NCI-H82 (cell line): ENCODE measurements at places on chromosomes 7 and 10.

GRCh38 chr7:6398943-6399342, 48.8 kb downstream of the DAGLB start:
- no peak for DNase-seq

- DNase-seq: no peak
These were observed 68.2 kb upstream of the LRGUK start for GRCh38 chr7:134058980-134059379.

- DNase-seq: no peak
These were observed 84.5 kb downstream of the DGKB start for GRCh38 chr7:14817829-14818614.

- DNase-seq: peak; percentile 76
These were observed 494.3 kb downstream of the AUTS2 start for GRCh38 chr7:70092314-70093204.

DNA sequence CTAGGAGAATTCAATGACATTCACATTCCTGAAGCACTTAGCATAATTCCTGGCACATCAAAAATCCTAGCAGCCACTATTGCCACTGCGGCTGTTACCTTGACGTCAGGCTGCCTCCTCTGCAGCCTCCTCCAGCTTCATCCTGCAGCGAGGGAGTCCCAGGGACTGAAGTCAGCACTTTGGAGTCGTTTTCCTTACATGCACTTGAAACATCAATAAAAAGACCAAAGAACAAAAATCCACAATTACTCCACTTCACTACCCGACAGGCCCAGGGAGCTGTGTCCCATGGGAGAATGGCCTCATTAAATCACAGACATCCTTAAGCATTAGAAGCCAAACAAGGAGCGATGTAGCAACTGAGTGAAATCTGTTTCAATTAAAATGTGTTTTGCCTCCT, 48.6 kb upstream of the NANOS1 start:
- no peak for DNase-seq

GRCh38 chr7:2923291-2923781, 79.2 kb upstream of the GNA12 start:
- DNase-seq: no peak

DNA sequence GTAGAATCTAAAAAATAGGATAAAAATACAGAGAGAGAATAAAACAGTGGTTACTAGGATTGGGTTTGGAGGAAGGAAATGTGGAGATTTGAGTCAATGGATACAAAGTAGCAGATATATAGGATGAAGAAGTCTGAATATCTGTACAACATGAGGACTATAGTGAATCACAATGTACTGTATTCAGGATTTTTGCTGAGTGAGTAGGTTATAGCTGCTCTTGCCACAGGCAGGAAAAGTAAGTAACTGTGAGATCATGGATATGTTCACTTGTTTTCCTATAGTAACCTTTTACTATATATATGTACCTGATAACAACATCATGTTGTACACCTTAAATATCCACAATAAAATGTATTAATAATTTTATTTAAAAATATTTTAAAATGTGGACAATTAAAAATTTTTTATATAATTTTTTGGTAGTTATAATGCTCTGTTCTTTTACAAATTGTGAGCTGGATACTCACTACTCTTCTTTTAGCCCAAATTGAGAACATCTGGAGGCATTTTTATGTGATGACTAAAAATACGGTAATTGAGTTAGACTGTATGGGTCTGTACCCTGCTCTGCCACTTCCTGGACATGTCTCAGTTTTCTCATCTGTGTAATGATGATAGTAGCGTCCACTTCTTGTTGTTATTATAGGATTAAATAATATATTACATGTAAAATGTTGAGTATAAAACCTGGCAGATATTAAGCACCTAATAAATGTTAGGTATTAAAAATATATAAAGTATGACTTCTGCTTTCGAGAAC, 439.1 kb downstream of the AUTS2 start:
- DNase-seq: no peak
